Central memory CD8-positive, alpha-beta T cell (primary cell): ENCODE measurements at places on chromosomes 12 and 14.

- no peaks in the 10 kb centered on the region for H3K36me3 ChIP-seq
- no peak for DNase-seq
- no peak overlapping the region for H3K4me3 ChIP-seq
- no peaks in the 10 kb centered on the region for H3K27me3 ChIP-seq
These were observed 552.3 kb downstream of the VRK1 start for GRCh38 chr14:97349463-97349862.

- H3K27me3 ChIP-seq: peaks cover 8% of the 10 kb centered on the region
- DNase-seq: no peak
These were observed 30.4 kb upstream of the PKP2 start for GRCh38 chr12:32926963-32927362.

DNA sequence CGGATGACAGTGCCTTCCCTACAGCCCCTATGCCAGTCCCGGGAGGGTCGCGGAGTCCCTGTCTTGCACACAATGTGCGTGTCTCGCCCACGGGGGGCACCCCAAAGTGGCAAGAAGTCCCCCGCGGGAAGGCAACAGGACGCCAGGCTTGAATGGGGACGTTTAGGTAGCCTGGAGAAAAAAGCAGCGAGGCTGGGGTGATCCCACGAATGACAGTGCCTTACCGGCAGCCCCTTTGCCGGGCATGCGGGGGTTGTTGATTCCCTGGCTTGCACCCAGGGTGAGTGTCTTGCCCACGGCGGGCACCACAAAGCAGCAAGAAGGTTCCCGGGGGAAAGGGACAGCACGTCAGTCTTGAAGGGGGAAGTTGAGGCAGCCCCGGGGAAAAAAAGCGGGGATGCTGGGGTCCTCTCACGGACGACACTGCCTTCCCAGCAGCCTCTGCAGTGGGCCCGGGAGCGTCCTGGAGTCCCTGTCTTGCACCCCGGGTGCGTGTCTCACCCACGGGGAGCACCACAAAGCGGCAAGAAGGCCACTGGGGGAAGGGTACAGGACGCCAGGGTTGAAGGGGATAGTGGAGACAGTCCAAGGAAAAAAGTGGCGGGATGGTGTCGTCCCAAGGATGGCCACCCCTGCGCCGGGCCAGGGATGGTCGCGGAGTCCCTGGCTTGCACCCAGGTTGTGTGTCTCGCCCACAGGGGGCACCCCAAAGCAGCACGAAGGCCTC lies 156.8 kb upstream of the ALG10B start:
- no peaks in the 10 kb centered on the region for H3K36me3 ChIP-seq
- no peak overlapping the region for H3K27ac ChIP-seq
- no peak overlapping the region for H3K4me3 ChIP-seq
- no peak for DNase-seq
- no peaks in the 10 kb centered on the region for H3K4me1 ChIP-seq
- no peaks in the 10 kb centered on the region for H3K27me3 ChIP-seq

DNA sequence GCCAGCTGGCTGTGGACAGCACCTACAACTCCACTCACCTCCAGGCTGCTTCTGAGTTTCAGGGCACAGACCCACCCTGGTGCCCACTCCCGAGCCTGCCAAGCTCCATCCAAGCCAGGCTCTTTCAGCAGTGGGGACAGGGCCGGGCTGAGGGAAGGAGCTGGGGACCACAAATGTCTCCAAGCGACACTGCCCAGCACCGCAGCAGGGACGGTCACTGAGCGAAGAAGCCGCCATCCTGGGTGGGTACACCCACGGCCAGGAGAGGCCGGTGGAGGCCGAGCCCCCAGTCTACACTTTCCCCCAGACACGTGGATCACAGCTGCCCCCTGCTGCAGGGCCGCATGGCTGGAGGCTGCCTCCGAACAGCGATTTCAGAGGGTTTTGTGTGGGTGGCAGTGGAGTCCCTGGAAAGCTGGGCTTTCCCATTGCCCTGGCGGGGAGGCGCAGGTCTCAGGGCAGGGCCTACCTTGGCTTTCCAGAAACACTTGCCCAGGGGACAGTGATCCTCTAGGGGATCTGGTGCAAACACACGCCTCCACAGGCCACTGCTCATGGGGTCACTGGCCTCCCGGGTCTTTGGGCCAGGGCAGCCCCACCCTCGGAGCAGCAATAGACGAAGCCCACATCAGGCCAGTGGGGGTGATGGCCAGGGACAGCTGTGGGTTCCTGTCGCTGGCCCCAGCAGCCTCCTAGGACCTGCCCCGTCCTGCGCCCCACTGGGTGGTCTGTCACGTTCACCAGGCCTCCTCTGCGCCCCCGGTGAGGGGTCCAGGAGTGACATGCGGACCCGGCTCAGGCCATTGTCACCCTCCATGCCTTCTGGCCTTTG lies 1.2 kb upstream of the GPR132 start:
- H3K27ac ChIP-seq: peak overlapping the region; percentile 100
- peak overlapping the region; percentile 99 for H3K4me3 ChIP-seq
- peaks cover 46% of the 10 kb centered on the region for H3K36me3 ChIP-seq

DNA sequence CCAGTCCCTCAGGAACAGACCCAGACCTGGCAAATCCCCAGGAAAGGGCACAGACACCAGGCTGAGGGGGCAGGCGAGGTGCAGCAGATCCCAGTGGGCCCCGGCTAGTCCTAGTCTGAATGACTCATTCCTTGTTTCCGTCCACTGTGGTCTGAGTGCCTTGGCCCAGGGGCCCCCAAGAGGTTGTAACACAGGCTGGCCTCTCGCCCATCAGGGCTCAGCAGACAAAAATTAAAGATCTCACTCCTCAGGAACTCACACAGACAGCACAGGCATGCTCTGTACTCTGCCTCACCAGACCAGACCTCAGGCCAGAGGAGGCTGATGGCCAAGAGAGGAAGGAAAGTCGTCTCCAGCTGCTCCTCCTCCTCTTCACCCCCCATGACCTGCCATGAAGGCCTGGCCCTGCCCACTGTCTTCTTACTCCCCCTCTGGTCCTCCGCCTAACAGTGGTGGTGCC lies 7.7 kb upstream of the LTBP2 start:
- H3K36me3 ChIP-seq: peaks cover 21% of the 10 kb centered on the region
- no peak for DNase-seq
- no peak overlapping the region for H3K27ac ChIP-seq
- H3K4me3 ChIP-seq: peak overlapping the region; percentile 70
- peaks cover 79% of the 10 kb centered on the region for H3K4me1 ChIP-seq
- H3K27me3 ChIP-seq: no peaks in the 10 kb centered on the region

GRCh38 chr12:111014547-111014946 lies 94.2 kb upstream of the MYL2 start:
- peaks cover 80% of the 10 kb centered on the region for H3K27me3 ChIP-seq
- no peak overlapping the region for H3K27ac ChIP-seq
- H3K4me1 ChIP-seq: no peaks in the 10 kb centered on the region
- H3K4me3 ChIP-seq: no peak overlapping the region

GRCh38 chr14:106455026-106455425 lies 928.6 kb downstream of the TMEM121 start:
- no peak overlapping the region for H3K4me3 ChIP-seq
- no peaks in the 10 kb centered on the region for H3K4me1 ChIP-seq
- DNase-seq: no peak
- H3K27ac ChIP-seq: no peak overlapping the region

- peaks cover 28% of the 10 kb centered on the region for H3K27me3 ChIP-seq
- no peak for DNase-seq
- no peaks in the 10 kb centered on the region for H3K4me1 ChIP-seq
- no peak overlapping the region for H3K4me3 ChIP-seq
- H3K27ac ChIP-seq: no peak overlapping the region
These were observed 68.0 kb upstream of the DICER1 start for GRCh38 chr14:95225251-95225887.

- H3K27me3 ChIP-seq: no peaks in the 10 kb centered on the region
- H3K4me3 ChIP-seq: peak overlapping the region; percentile 78
- H3K27ac ChIP-seq: no peak overlapping the region
- H3K4me1 ChIP-seq: peaks cover 19% of the 10 kb centered on the region
- no peak for DNase-seq
- peaks cover 13% of the 10 kb centered on the region for H3K36me3 ChIP-seq
These were observed 12.1 kb upstream of the FBRSL1 start for GRCh38 chr12:132477703-132478432.

- H3K27me3 ChIP-seq: no peaks in the 10 kb centered on the region
- no peaks in the 10 kb centered on the region for H3K36me3 ChIP-seq
- H3K4me3 ChIP-seq: no peak overlapping the region
- H3K27ac ChIP-seq: no peak overlapping the region
- H3K4me1 ChIP-seq: no peaks in the 10 kb centered on the region
These were observed 1221.0 kb downstream of the AACS start for GRCh38 chr12:126286203-126286602.

- no peak overlapping the region for H3K4me3 ChIP-seq
- no peak for DNase-seq
- H3K4me1 ChIP-seq: no peaks in the 10 kb centered on the region
- no peak overlapping the region for H3K27ac ChIP-seq
- H3K27me3 ChIP-seq: peaks cover 19% of the 10 kb centered on the region
- peaks cover 4% of the 10 kb centered on the region for H3K36me3 ChIP-seq
These were observed 491.0 kb downstream of the SNAPC1 start for GRCh38 chr14:62253171-62253570.

DNA sequence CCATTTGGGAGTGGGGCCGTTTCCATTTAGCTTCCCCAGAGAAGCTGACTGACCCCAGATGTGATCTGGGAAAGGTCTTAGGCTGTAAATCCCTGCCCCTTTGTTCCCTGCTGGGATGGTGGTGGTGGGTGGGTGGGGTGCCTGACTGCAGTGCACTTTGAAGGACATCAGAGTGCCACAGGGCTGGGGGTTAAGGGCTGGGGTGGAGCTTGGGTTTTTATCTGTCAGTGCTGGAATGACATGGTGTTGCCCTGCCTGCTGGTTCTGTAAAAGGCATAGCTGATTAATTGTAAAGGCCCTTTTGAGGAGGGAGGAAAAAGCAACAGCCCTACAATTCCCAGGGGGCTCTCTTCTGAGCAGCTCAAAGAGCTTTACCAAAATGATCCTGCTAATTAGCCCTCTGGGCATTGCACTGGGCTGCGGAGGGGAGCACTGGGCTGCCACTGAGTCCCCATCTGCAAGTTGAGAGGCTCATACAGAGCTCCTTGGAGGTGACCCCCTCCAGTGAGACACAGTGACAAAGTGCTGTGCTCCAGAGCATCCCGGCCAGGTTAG lies 21.1 kb downstream of the PLEKHG3 start:
- peak overlapping the region; percentile 78 for H3K27ac ChIP-seq
- no peaks in the 10 kb centered on the region for H3K27me3 ChIP-seq
- DNase-seq: no peak
- H3K36me3 ChIP-seq: peaks cover 4% of the 10 kb centered on the region
- H3K4me3 ChIP-seq: peak overlapping the region; percentile 76

- H3K27ac ChIP-seq: no peak overlapping the region
These were observed 9.2 kb downstream of the CABP1 start for GRCh38 chr12:120649442-120650232.

DNA sequence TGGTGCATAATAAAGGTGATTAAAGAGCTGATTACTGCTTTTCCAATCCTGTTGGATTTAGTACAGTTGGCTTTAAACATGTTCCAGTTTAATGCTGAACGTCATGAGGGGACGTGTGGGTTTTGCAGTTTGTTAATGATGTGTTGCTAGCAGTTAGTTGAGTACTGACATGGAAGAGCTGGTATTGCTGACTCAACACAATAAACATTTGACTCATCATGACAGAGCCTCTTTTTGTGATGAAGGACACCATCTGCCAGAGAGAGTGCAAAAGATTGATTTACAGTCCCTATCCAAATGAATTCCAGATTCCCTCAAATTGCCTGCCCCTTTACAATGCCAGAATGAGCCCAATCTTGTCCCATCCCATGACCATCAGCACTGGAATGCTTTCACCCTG lies 346.2 kb upstream of the PRICKLE1 start:
- H3K36me3 ChIP-seq: no peaks in the 10 kb centered on the region
- no peak overlapping the region for H3K27ac ChIP-seq
- H3K4me3 ChIP-seq: no peak overlapping the region
- no peaks in the 10 kb centered on the region for H3K27me3 ChIP-seq
- no peaks in the 10 kb centered on the region for H3K4me1 ChIP-seq

GRCh38 chr12:29574500-29574899 lies 77.0 kb upstream of the OVCH1 start:
- no peak for DNase-seq
- no peak overlapping the region for H3K4me3 ChIP-seq
- H3K36me3 ChIP-seq: no peaks in the 10 kb centered on the region

- no peak for DNase-seq
- H3K27me3 ChIP-seq: no peaks in the 10 kb centered on the region
- peak overlapping the region; percentile 89 for H3K4me3 ChIP-seq
These were observed 2.8 kb downstream of the GABARAPL1 start for GRCh38 chr12:10215436-10215835.

GRCh38 chr14:36091096-36091495 lies 85.4 kb downstream of the PTCSC3 start:
- DNase-seq: no peak
- H3K4me3 ChIP-seq: no peak overlapping the region
- H3K36me3 ChIP-seq: no peaks in the 10 kb centered on the region

- no peaks in the 10 kb centered on the region for H3K4me1 ChIP-seq
- DNase-seq: no peak
- H3K27ac ChIP-seq: no peak overlapping the region
- H3K27me3 ChIP-seq: peaks cover 65% of the 10 kb centered on the region
These were observed 444.2 kb downstream of the SNAPC1 start for GRCh38 chr14:62206456-62206855.

DNA sequence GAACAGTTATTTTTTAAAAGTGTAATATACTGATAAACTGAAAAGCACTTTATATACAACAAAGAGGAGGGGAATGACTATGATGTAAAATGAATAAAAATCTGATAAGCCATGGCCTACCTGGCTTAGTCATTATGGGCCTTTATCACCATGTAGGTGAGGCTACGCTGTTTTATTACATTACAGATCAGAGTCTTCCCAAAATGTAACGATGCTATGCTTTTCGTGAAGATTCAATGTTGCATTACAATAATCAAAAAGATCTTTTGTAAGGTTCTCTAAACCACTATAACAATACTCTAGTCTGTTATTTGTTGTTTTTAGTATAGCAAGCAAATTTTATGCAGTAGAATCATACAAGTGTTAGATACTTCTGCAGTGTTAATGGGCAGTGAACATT lies 34.2 kb downstream of the ARID4A start:
- no peak overlapping the region for H3K4me3 ChIP-seq
- no peak overlapping the region for H3K27ac ChIP-seq
- peaks cover 21% of the 10 kb centered on the region for H3K36me3 ChIP-seq
- H3K27me3 ChIP-seq: no peaks in the 10 kb centered on the region

- no peak overlapping the region for H3K4me3 ChIP-seq
- no peaks in the 10 kb centered on the region for H3K27me3 ChIP-seq
- DNase-seq: no peak
- H3K36me3 ChIP-seq: no peaks in the 10 kb centered on the region
- no peaks in the 10 kb centered on the region for H3K4me1 ChIP-seq
These were observed 340.1 kb downstream of the BCAT1 start for GRCh38 chr12:24608637-24609285.

- H3K4me3 ChIP-seq: peak overlapping the region; percentile 80
- no peak overlapping the region for H3K27ac ChIP-seq
- H3K4me1 ChIP-seq: peaks cover 33% of the 10 kb centered on the region
- peaks cover 82% of the 10 kb centered on the region for H3K27me3 ChIP-seq
- no peak for DNase-seq
- peaks cover 1% of the 10 kb centered on the region for H3K36me3 ChIP-seq
These were observed 1.4 kb upstream of the KCNK13 start for GRCh38 chr14:90060312-90060964.

GRCh38 chr14:54317391-54317790 lies 79.4 kb upstream of the CDKN3 start:
- no peak overlapping the region for H3K4me3 ChIP-seq
- DNase-seq: no peak
- no peak overlapping the region for H3K27ac ChIP-seq
- peaks cover 46% of the 10 kb centered on the region for H3K27me3 ChIP-seq
- no peaks in the 10 kb centered on the region for H3K36me3 ChIP-seq
